ENCODE measurements at places on chromosomes 12 and 14.

DNA sequence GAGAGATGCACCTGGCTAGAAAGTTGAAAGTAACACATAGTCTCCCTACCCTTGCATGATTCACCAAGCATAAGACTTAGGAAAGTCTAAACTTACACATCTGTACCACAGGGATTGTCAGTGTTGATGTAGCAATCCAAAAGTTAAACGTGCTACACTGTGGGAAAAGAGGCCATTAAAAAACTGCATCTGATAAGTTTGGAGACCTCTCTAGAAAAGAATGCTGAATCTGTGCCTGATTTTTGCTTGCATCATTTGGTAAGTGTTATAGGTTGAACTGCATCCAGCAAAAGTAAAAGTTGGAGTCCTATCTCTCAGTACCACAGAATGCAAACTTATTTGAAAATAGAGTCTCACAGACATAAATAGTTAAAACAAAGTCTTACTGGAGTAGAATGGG, 126.6 kb downstream of the SLC6A15 start:
- no peak for DNase-seq

GRCh38 chr12:31928246-31929026, 30.8 kb upstream of the RESF1 start:
- no peak for DNase-seq

GRCh38 chr12:23556661-23557060, 392.8 kb downstream of the SOX5 start:
- no peak for DNase-seq

GRCh38 chr12:2692080-2692479, 102.7 kb upstream of the FKBP4 start:
- DNase-seq, result no peak

- no peak for DNase-seq
Measured at GRCh38 chr14:77469067-77469505, 11.2 kb downstream of the AHSA1 start.

DNA sequence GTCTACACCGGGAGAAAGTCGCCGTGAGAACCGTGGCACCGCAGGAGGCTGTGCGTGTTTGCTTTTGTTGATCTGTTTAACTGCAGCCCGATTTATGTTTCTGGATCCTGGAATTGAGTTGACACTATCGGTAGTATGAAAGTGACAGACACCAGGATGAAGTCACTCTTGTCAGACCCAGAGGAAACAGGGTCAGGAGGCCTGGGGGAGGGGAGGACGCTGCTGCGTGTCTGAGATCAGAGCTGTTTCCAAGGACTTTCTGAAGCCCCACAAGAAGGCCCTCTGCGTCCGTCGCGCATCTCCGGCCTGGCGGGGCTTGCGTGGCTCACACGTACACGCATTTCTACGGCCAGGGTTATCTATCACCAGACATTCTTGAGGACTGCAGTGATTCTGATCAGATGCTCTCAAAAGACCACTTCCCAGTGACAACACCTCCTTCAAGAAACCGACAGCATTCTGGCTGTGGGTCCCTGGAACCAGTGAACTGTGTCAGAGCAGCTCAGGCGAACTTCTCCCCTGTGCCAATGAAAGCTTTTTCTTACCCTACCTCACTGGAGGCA, 263.4 kb downstream of the ADGRD1 start:
- DNase-seq, result no peak
